Left forelimb (tissue), 1 donor: ENCODE measurements at places on chromosomes 1 and 21.
A peak's percentile ranks its signal among the peaks of the same experiment; 100 is the strongest.

- no peak for DNase-seq
These were observed 69.8 kb downstream of the KCNT2 start for GRCh38 chr1:196538473-196538872.

GRCh38 chr1:51621161-51621560, 4.3 kb downstream of the OSBPL9 start:
- DNase-seq, result no peak

DNA sequence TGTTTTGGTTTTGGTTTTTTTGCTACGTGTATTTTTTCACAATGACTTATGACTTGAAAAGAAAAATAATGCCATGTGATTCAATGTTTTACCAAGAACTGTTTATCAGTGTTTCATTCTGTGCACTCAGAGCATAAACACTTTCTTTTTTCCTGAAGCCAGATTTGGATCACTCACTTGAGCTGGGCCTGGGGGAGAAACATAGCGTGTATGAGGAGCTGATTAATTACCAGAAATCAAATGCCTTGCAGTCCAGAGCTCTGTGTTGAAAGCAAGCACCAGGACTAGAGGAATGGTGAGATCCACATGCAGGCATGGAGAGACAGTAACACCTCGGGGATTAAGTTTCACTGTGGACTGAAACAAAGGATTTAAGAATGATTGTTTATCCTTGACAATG, 642.1 kb upstream of the ADGRL2 start:
- DNase-seq, result no peak

GRCh38 chr1:78170859-78171258, 125.1 kb downstream of the GIPC2 start:
- DNase-seq, result no peak

DNA sequence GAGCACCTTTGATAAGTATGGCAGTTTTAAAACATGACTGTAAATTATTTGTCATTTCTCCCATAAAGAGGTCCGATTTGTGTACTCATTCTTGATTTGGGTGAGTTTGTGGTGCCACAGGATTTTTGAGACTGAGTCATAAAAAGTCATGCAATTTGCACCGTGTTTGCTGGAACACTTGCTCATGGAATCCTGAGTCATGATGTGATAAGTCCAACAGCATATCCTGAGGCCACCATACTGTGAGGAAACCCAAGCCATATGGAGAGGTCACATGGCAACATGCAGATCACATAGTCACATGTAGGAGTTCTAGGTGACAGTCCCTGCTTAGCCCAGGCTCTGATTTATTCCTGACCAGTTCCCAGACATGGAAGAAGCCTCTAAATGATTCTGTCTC, 40.8 kb upstream of the PRRX1 start:
- DNase-seq, result no peak

DNA sequence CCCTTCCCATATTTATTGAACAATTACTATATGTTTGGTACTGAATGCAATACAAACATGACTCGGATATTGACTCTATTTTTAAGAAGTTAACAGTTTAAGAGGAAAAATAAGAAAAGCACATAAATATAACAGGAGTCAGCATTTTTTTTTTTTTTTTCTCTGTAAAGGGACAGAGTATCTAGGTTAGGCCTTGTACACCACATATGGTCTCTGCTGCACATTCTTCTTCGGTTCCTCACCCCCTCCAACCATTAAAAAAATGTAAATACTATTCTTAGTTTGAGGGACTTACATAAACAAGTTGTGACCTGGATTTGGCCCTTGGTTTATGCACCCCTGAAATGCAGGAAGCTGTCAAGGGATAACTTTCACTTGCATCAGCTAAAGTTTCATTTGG, 40.4 kb downstream of the PHC2 start:
- no peak for DNase-seq

DNA sequence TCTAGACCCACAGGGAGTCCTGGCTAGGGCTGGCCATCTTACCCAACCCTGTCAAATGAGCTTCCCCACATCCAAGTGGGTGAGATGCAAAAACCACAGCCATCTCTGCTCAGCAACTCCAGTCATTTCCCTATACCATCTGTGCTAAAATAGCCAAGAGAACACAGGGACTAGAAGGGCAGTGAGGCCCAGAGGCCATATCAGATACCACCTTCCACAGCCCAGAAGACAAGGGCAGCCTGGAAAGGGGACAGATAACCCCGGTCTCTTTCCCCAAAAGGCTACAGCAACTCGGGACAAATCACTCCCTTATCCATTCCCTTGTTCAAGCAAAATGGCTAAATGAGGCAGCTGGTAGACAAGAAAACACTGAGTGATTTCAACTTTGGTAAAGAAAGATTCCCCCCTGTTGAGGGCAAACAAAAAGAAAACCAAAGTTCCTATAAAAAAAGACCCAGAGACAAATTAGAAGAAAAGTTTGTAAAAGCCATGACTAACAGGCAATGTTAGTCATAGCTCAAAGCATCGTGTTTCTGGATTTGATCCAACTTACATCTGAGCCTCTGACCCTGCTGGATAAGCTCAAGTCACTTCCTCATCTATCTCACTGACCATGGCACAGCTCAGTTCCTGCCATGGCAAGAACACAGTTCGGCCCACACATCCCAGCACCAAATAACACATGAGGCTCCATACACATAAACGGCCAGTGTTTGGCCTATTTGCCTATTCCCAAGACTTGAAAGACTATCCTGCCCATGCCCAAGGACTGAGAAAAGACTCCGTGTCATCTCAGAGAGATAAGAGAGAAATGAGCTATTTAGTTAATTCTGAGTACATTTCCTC, 3.1 kb downstream of the LAMB3 start:
- DNase-seq, result no peak

DNA sequence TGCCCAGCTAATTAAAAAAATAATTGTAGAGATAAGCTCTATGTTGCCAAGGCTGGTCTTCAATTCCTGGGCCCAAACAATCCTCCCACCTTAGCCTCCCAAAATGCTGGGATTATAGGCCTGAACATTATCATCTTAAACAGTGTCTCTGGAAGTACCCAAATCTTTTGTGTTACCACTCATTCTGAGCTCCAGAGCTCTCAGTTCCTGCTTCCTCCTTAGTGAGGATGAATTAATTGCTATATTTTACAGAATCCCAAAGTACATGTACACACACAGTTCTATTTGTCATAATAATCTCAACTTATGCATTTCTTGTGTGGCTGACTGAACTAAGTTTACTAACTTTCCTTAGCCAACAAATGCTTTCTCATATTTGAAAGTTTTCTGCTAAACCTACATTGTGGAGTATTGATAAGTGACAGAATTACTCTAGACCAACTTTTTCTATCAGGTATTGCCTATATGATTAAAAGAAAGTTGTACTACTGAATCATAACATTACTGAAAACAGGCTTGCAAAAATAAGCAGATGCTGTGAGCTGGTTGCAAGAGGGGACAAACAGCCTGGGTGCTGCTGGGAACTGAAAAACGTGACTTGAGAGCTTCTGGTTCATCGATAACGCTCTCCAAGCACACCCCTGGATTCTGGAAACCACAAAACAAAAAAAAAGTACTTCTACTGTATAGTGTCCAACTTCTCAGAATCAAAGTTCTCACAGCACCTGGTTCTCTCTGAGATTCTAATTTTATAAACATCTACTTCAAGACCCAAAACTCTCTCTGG, 15.3 kb downstream of the VAV3 start:
- no peak for DNase-seq

DNA sequence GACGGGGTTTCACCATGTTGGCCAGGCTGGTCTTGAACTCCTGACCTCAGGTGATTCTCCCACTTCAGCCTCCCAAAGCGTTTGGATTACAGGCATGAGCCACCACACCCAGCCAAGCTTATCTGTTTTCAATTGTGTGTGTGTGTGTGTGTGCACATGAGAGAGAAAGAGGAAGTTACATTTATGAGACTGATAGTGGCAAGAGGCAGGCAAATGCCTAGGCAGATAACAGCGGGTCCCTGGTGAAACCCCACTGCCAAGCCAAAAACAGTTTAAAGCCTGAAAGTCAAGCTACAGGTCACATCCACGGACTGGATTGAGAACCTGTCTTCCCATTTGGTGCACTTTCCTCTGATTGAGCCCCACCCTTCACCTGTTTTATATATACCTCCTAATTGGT, 35.1 kb upstream of the IFNGR2 start:
- DNase-seq, result no peak

DNA sequence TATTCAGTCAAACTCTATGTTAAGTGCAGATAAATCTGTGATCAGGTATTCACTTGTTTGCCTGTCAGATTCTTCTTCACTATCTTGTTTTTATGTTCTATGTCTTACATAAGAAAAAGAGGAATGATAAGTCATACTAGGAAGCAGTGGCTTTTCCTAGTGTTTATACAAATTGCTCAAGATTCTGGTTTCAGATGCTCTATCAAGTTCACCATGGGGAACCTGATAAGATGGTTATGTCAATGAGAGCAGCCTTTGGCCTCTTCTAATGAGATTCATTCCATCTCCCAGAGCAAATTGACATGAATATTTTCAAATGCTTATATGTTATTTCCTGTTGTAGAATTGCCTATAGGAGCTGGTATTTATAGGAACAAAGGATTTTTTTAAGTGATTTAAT, 218.8 kb upstream of the TMPRSS15 start:
- no peak for DNase-seq

GRCh38 chr1:248884632-248885295, 21.3 kb upstream of the PGBD2 start:
- no peak for DNase-seq

GRCh38 chr1:180385144-180385543, 117.2 kb downstream of the ACBD6 start:
- no peak for DNase-seq

DNA sequence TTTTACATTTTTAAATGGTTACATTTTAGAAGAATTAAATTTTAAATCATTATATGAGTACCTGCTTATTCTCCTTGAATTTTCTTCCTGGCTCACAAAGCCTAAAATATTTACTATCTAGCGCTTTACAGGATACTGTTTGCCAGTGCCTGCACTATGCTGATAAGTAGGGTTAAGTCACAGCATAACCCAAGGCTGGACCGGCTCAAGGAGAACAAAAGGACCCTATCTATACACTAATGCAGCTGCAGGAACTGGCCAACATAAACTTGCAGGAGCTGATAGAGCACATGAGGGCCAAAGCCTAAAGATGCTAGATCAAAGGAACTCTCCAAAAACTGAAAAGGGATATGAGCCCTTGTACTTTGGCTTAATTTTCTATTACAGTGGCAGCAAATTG, 1086.9 kb upstream of the TMPRSS15 start:
- DNase-seq, result no peak

GRCh38 chr1:241507189-241507863, 12.2 kb downstream of the FH start:
- no peak for DNase-seq

DNA sequence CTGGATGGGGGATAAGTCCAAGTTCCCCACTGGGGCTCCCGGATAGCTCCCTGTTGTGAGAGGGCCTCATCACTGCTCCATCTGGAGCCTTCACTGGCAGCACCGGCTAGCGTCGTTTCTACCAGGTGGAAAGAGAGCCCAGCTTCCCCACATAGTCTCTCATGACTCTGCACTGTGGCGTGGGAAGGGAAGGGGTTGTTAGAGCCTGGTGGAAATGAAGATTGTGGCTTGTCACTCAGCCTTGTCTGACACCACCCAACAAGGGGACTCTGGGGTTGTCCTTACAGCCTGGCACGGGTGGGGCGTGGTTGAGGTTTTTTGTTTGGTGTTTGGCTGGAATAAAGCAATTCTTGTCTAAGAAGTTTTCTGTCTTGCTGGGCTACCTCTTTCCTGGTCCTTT, 94.6 kb downstream of the ADARB1 start:
- peak; percentile 55 for DNase-seq

GRCh38 chr21:32884062-32884461, 112.5 kb upstream of the PAXBP1 start:
- no peak for DNase-seq

DNA sequence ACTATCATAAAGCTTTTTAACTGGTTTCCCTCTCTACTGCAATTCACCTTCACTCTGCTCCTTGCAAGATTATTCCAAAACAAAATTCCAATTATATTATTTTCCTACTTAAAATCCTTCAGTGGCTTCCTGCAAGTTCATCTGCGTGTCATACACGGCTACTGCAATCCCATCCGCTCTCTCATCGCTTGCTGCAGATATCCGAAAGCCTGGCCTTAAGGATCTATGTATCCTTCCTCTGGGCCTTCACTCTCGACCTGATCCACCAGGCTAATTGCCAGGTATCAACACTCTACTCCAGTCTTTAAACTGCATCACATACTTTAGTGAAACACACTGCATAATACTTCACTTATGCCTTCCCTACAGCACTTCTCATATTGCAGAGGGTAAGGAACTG, 44.0 kb downstream of the VAV3 start:
- DNase-seq, result no peak

- DNase-seq, result no peak
These were observed 47.0 kb downstream of the NEK2 start for GRCh38 chr1:211628417-211628816.

DNA sequence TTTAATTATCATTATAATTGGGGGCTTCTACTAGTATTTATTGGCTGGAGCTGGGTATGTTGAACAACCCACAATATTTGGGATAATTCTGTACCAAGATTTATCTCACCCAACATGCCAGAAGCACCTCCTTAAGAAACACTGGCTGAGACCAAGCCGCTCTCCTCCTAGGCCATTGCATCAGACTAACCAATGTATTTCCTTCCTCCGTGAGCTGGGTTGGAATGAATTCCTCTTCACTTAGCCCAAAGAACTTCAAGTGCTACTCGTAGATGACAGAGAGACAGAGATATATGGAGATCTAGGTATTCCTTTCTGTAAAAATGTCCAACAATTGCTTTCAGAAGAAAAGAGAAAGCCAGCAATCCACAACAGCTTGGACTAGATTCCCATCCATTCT, 87.2 kb upstream of the ETS2 start:
- DNase-seq, result no peak

GRCh38 chr1:12040457-12041051, 21.3 kb downstream of the MIIP start:
- no peak for DNase-seq

DNA sequence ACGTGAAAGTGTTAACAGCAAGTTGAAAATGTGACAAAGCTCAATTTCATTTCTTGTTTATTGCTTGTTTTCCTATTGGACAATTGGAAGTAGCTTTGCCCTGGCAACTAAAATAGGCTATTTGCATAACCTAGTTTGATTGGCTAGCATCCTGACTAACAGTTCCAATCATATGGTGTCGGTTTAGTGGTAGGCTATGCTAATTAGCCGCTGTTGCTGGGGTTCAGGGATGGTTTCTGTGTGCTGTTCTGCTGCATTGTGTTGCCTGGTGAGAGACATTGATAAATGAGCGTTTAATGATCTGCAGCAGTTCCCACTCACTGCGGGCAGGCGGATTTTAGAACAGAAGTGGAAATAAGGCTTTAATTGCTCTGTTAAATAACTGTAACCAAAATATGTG, 68.5 kb downstream of the DYRK1A start:
- no peak for DNase-seq

- no peak for DNase-seq
These were observed 25.7 kb downstream of the MIA3 start for GRCh38 chr1:222643606-222643937.

GRCh38 chr1:151175041-151175741, 590 bp downstream of the TMOD4 start:
- DNase-seq, result no peak

GRCh38 chr1:98276514-98276913, 355.7 kb upstream of the DPYD start:
- no peak for DNase-seq

- DNase-seq, result no peak
These were observed 37.4 kb downstream of the CLIC4 start for GRCh38 chr1:24782689-24783088.
